ENCODE measurements at places on chromosomes 13 and 19.

GRCh38 chr13:64482373-64482772 is 2747.8 kb downstream of the PCDH9 start:
- peak; percentile 21 for DNase-seq

DNA sequence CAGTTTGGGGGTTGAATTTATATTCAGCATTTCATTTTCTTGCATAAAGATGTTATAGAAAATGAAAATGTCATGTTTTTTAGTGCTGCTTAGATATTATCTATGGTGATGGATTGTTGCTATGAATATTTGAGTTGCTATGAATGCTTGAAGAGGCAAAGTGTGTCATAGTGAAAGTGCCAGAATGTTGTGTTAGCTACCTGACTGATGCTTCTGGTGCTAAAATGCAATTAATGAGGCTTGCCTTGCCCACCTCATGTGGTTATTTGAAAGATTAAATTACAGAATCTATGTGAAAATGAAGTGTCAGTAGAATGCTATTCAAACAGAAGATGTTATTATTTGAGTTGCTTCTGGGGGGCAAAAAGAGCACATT is 62.7 kb upstream of the MYCBP2 start:
- DNase-seq, result no peak

DNA sequence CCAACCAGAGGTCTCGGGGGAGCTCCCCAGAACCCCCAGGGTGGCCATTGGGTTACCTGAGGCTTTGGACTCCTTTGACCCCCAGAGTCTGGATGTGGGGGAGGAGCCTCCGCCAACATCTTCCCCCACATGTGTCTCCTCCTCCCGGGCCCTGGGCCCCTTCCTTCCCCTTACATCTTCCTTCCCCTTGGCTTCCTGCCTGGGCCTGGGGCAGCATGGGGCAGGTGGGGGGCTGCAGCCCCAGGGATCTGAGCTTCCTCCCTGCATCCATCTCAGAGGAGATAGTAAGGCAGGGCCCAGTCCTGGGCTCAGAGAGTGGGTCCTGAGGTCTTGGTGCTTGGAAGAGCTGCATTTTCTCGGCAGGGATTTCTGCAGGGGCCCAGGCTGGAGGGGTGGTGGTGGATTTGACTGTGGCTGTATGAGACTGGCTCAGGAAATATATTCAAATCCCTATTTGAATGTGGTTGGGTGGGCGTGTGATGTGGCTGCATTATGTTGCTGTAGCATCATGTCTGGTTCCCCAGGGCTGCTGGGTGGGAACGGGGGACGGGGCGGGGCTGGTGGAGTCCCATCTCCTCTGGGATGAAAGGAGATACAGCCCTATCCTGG is 919 bp downstream of the VAV1 start:
- DNase-seq, result no peak

- no peak for DNase-seq
Measured at GRCh38 chr13:20425819-20426219, 99.8 kb downstream of the CRYL1 start.

DNA sequence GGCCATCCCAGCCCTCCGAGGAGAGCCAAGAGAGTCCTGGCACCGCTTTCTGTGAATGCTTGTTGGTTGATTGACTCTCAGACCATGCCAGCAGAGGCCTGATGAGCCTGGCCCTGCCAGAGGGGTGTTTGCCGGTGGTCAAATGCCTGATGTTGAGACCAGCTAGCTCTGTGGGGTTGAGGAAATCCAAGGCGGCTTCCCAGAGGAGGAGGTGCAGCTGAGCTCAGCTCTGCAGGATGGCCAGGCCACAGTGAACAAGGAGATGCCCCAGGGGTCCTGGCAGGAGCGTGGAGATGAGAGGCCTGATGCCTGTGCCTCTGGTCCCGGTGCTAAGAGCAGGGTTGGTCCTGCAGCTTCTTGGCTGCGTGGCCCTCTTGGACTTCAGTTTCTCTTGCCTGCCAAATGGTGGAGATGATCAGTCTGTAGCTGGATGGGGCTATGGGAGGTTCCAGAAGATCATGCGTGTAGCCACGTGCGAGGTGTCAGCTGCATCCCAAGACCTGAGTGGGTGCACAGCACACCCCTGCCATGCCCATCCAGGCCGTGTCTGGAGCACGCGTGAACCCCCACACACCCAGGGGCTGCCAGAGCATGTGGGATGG is 16.8 kb downstream of the NFIC start:
- no peak for DNase-seq

DNA sequence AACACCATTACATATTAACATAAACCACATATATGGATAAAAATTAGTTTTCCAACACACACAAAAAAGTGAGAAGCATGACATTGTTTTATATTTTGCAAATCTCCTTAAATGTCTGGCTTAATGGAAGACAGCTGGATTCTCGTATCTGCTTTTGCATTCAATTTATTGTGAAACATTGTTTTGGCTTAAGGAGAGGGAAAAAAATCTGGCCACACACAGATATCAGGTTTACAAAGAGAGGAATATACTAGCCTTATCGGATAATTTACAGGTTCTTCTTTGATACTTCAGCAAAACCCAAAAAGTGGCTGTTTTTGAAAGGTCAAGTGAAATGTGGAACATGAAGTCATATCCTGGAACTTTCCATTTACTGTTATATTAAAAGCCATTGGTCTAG is 523.5 kb upstream of the ARGLU1 start:
- DNase-seq, result no peak

DNA sequence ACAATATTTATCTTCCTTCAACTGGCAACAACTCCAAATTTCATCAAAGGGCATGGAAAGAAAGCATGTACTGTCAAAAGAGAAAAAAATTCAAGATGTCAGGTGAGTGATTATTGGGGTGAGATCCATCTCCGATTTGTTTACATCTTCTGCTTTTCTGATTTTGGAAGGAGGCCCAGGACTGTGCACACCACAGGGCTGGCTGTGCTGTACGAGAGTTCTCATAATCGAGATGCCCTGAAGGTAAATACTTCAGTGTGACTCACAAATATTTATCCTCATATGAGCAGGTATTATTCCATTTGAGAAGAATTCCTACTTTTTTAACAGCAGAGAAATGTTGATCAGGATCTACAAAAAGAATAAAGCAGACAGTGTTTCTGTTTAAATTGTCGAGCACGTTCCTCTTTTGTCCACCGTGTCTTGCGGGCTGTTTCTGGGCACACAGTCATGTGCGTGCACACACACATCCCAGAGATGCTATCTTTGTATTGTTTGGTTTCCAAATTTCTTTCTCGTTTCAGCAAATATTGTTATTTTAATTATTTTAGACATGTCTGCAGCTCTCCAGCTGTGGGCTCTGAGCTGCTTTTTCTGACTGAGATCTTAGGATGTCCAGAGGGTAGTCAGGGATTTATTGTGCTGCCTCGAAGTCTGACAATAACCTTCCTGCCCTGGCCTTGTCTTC is 103.8 kb downstream of the KL start:
- no peak for DNase-seq

DNA sequence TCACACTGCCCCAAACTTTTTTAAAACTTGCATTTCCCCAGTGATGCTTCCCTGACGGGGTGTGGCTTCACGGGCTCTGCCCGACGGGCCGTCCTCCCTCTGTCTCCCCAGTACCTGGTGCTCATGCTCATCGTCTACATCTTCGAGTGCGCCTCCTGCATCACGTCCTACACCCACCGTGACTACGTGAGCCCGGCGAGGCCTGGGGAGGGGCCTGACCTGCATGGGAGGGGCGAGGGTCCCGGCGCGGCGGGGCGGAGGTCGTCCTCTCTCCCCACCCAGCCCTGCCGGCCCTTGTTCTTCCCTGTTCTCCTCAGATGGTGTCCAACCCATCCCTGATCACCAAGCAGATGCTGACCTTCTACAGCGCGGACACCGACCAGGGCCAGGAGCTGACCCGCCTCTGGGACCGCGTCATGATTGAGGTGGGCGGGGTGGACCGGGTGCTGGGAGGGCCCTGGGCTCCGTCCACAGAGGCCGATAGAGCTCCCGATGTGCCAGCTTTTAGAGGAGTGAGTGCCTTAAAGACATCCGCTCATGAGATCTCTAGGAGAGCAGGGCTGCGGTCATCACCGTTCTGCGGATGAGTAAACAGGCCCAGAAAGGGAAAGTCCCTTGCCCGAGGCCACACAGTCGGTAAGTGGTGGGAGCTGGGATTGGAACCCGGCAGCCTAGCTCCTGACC is 6.9 kb downstream of the UPK1A start:
- peak; percentile 18 for DNase-seq

GRCh38 chr19:33701565-33701964 is 79.8 kb downstream of the CHST8 start:
- DNase-seq, result no peak

GRCh38 chr19:54096617-54097106 is 3.9 kb downstream of the OSCAR start:
- DNase-seq, result peak; percentile 59

- DNase-seq, result no peak
Measured at GRCh38 chr19:1141944-1142343, 32.1 kb downstream of the SBNO2 start.

DNA sequence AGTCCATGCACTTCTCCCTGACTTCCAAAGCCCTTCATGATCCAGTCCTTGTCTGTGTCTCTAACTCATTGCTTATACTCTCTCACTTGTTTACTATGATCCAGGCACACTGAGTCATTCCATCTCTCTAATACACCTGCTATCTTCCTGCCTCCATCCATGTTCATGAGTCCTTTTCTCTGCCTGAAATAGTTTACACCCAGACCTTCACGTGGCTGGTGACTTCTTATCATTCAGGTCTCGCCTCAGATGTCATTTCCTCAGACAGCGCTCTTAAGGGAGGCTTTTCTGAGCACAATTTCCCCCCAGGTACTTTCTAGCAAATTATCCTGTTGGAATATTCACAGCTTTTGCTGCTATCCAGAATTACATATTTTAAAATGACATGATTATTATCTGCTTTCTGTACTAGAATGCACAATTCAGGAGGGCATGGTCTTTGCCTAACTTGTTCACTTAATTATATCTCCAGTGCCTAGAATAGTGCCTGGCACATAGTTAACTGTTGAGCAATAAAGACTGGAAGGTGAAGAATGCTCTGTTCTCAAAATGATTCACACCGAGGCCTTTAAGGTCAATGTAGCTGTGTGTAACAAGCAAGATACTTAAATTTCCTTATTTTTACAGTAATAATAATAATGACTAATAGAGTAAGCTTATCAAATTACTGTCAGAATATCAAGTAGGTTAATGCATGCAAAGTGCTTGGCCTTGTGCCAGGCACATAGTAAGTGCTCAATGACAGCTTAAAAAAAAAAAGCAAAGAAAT is 183.7 kb upstream of the SPRY2 start:
- DNase-seq, result no peak

- DNase-seq, result peak; percentile 79
Measured at GRCh38 chr19:2271234-2272103, 10.5 kb downstream of the PEAK3 start.

- DNase-seq, result no peak
Measured at GRCh38 chr19:19826875-19827274, 5.3 kb upstream of the ZNF506 start.

GRCh38 chr13:110929104-110929777 is 14.4 kb upstream of the ANKRD10 start:
- no peak for DNase-seq

- peak; percentile 67 for DNase-seq
Measured at GRCh38 chr19:33064792-33065550, at the start of gene RHPN2. Gene RHPN2 (minus strand): TSS chr19:33064888. CDS start chr19:33064852, 36 bp downstream.

DNA sequence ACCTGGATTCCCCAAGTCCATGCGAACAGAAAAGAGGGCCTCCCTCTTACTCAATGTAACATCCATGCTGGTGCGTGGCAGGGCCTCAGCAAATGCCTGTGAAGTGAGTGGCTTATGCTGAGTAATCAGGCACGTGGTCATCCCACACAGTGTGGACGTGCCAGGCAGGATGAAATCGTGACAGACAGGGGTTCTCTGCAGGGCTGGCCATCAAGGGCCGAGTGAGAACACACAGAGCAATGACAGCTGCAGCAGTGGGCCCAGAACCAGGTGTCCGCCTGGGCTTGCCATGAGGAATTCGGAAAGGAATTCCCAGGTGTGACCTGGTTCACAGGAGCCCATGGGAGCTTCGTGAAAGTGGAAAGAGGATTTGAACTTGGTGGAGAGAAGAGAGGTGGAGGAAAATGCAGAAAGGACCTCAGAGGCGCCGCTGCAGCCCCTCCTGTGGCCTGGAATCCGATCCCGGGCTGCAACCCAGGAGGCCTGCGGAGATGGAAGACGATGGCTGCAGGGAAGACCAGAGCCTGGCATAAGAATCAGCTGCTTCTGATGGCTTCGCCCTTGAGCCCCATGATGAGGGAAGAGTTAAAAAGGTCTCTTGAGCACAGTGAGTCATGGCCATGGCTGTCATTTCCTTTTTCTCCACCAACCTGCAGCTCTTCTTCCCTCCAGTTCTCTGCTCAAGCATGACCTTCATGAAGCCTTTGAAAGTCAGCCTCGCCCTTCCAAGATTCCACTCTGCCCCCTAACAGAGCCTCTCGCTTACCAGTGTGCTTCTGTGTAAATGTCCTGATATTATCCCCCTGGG is 34.6 kb upstream of the SOX1 start:
- no peak for DNase-seq

GRCh38 chr19:35395382-35396199 is 24.7 kb downstream of the GPR42 start:
- DNase-seq, result no peak

DNA sequence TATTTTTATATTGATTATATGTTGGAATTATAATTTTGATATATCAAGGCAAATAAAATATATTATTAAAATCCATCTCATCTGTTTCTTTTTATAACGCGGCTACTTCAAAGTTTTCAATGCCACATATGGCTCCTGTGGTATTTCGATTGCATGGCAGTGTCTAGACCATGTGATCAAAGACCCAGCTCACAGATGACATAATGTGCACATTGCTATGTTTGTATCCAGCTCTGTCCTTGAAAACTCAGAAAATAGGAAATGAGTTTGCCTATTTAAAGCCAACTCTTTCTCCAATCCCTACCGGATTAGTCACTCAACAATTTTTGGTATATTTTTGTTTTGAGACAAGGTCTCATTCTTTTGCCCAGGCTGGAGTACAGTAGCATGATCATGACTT is 26.2 kb downstream of the TMTC4 start:
- DNase-seq, result peak; percentile 21

DNA sequence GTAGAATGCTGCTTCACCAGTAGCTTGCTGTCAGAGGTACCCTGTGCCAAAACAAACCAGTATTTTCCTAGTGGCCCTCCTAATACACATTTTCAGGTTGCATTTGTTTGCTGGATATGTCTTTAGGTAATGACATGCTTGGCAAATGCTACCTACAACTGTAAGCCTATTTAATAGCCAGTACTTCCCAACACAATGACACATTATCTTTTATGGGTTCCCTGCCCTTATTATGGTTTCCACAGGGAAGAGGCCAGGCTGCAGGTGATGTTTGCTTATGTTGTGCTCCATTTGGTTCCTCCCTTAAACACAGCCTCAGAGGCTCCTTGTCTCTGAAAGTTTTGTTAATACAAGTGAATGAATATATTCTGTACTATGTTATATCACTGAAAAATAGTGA is 24.7 kb downstream of the FRY start:
- DNase-seq, result no peak

- DNase-seq, result no peak
Measured at GRCh38 chr13:69604698-69605097, 502.9 kb upstream of the ATXN8OS start.

GRCh38 chr13:79829880-79830279 is 348.9 kb downstream of the NDFIP2 start:
- no peak for DNase-seq

GRCh38 chr19:33772858-33773180 is 23.9 kb upstream of the KCTD15 start:
- no peak for DNase-seq

GRCh38 chr19:18756896-18757295 is 34.2 kb downstream of the COMP start:
- no peak for DNase-seq

- no peak for DNase-seq
Measured at GRCh38 chr13:57726981-57727380, 95.4 kb downstream of the PCDH17 start.

Data from fibroblast of upper back skin (primary cell).